ENCODE measurements at places on chromosomes 16 and 17.

GRCh38 chr16:56102906-56103305 is 88.4 kb upstream of the GNAO1 start:
- DNase-seq, result no peak

- DNase-seq, result no peak
Observed at GRCh38 chr16:30731411-30731810, 16.8 kb upstream of the PHKG2 start.

DNA sequence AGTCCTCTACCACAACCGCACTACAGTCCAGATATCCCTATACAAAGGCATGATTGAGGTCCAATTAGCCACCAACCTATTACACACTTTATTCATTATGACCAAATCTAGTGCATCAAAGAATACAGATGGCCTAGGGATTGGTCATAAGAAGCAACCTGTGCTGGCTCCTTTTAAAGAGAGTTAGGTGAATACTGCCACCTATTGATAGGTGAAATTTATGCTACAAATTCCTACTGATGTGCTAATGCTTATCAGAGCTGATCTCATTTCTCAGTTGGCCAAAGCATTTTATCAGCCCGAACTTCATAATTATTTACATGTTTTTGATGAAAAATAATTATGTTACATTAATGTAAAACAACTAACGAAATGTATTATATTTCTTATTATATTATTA is 166.3 kb downstream of the ANKFN1 start:
- no peak for DNase-seq

GRCh38 chr17:39841134-39841683 is 22.9 kb downstream of the IKZF3 start:
- no peak for DNase-seq

- no peak for DNase-seq
Observed at GRCh38 chr17:83189044-83190003, 109.9 kb downstream of the METRNL start.

- no peak for DNase-seq
Observed at GRCh38 chr17:51813140-51813783, 345.3 kb downstream of the CA10 start.

GRCh38 chr17:249236-249993 is 68.0 kb upstream of the DOC2B start:
- DNase-seq, result no peak

DNA sequence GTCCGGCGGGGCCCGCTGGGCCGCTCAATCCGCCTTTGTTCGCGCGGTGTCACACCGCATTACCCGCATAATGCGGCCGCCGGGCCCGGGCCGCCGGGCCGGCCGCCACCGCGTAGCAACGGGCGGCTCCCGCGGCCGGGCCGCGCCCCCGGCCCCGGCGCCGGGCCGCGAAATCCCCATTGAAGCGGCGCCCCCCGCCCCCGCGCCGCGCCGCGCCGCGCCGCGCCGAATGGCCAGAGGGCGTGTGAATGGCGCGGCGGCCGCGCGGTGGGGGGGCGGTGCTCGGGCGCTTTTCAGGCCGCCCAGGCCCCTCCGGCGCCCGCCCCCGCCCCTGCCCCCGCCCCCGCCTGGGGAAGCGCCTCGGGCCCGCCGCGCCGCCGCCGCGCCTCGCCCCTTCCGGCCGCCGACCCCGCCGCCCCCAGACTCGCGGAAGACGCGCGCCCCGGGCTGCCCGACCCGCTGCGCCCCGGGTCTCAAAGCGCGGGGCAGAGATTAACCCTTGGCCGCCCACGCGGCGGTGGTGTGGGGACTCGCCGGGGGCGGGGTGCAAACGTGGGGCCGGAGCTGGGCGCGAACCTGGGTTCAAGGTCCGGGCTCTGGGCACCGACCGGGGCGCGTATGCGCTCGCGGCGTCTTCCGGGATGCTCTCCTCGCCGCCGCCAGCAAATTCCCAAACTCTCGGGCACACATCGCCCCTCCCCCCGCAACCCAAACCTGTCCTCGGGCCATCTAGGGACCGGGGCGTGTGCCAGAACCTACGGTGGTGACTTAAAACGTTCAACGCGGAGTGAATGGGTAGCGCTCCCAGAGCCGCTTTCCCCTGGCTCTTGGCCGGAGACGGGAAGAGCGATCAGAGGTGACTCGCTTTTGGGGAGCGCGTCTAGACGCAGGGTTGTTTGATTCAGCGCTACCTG is 46.7 kb downstream of the WNT3 start:
- DNase-seq, result no peak

- DNase-seq, result no peak
Observed at GRCh38 chr17:28346746-28347246, 10.5 kb downstream of the POLDIP2 start.

- no peak for DNase-seq
Observed at GRCh38 chr16:84922351-84923120, 88.8 kb downstream of the ZDHHC7 start.

- no peak for DNase-seq
Observed at GRCh38 chr17:48483471-48484131, 47.2 kb downstream of the HOXB1 start.
